GM12891 (cell line): ENCODE measurements at places on chromosomes 4 and X.

DNA sequence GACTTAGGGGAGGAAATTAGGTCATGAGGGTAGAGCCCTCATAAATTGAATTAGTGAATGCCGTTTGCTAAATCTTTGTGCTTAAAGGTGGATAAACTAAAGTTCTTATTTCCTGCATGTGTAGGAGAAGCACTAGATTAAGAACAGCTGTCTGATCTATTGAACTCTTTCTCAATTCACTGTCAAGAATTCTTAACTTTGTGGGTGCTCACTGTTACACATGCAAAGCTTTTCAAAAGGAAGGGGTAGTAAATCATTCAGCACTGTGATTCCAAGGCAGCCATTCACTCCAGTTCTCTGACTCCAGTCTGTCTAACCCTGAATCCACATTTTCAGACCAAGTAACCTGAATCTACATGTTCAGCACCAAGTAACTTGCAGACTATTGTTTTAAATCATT lies 1520.1 kb downstream of the PCDH18 start:
- DNase-seq: no peak

GRCh38 chr4:67885762-67886161 lies 2.0 kb upstream of the TMPRSS11D start:
- no peak for DNase-seq

GRCh38 chrX:39944416-39944815 lies 153.3 kb downstream of the BCOR start:
- no peak for DNase-seq

- no peak for DNase-seq
Measured at GRCh38 chr4:80610845-80611677, 275.5 kb downstream of the CFAP299 start.

GRCh38 chrX:68693481-68694434 lies 46.3 kb downstream of the STARD8 start:
- DNase-seq: no peak

- no peak for DNase-seq
Measured at GRCh38 chrX:7158468-7158990, 10.6 kb upstream of the PUDP start.

GRCh38 chr4:89906777-89907521 lies 12.3 kb downstream of the MMRN1 start:
- DNase-seq: no peak

GRCh38 chr4:98006060-98006459 lies 137.2 kb downstream of the STPG2 start:
- DNase-seq: no peak

GRCh38 chrX:129233786-129234185 lies 289.5 kb downstream of the SMARCA1 start:
- no peak for DNase-seq

DNA sequence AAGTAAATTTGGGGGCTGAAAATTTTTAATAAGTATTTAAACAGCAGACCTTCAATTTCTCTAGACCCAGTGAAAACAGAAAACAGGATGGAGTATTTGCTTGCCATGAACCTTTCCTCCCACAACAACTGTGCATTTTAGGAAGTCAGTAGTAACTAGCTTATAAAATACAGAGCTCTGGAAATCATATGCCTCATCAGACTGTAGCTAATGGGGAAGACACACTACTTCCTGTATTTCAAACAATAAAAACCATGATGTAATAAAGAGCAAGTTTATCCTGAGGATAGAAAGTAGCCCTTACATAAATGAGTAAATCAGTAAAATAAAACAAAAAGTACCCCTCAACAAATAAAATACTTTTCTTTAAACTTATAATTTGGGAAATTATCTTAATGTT lies 280.1 kb upstream of the ZFP42 start:
- DNase-seq: no peak

DNA sequence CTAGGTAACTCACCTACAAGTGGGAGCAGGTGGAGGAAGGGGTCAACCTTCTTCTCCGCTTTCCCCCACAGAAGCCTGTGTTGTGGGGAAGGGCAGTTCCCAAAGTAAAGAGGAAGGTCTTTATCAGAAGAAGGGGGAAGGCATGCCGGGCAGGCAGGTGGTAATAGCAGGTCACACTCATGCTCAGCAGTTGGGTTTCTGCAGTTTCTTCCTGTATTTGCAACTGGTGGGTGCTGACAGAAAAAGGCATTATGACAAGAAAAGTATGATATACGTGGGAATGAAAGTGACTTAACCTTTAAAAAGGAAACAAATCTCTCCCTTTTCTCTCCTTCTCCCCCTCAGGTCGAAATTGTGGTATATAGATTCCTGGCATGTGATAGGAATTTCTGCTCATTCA lies 3.7 kb downstream of the MTMR1 start:
- no peak for DNase-seq

DNA sequence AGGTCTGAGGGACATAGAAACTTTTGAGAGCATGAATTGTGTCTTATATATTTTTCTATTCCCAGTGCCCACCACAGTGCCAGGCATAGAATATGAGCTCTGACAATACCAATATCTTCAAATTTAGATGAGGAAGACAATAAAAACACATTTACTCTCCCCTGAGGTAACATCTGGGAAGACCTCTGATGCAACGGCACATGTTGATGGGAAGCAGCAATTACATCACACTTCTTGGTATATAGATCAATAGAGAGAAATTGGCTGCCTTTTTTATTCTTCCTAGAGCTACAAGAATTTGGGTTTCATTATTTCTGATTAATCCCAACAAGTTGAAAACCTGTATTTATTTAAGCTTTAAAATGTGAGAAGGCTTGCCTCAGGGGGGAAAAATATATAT lies 67.4 kb upstream of the SMAD1 start:
- no peak for DNase-seq

GRCh38 chr4:19375136-19375804 lies 876.4 kb upstream of the SLIT2 start:
- DNase-seq: no peak

- DNase-seq: no peak
Measured at GRCh38 chr4:173214231-173214630, 45.6 kb downstream of the GALNT7 start.

DNA sequence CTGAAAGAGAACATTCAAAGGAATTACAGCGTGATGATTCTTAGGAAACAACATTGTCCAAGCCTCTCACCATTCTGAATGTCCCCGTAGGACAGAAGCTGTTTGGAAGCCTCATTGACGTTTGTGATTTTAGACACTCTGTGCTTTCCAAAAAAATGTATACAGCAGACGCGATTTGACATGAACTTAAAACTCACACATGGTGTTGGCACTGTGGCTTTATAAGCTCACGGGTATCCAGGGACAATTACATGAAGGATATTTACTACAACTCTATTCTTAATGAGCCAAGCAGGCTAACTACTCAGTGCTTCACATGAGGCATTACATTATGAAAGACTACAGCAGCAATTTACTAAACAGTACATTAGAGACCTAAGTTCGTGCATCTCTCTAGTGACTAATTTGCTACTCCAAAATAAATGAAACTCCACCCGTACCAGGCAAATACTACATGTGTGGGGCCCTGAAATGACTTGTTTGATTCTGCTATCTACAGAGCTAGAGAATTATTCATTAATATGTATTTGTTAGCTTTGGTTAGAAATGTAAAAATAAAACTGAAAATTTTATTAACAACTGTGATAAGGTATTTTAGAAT lies 620.7 kb downstream of the SPRY1 start:
- DNase-seq: no peak

- peak; percentile 19 for DNase-seq
Measured at GRCh38 chrX:149871940-149872339, 9.0 kb upstream of the MAGEA8 start.

- DNase-seq: peak; percentile 0
Measured at GRCh38 chrX:12080265-12080664, 58.0 kb upstream of the FRMPD4 start.

DNA sequence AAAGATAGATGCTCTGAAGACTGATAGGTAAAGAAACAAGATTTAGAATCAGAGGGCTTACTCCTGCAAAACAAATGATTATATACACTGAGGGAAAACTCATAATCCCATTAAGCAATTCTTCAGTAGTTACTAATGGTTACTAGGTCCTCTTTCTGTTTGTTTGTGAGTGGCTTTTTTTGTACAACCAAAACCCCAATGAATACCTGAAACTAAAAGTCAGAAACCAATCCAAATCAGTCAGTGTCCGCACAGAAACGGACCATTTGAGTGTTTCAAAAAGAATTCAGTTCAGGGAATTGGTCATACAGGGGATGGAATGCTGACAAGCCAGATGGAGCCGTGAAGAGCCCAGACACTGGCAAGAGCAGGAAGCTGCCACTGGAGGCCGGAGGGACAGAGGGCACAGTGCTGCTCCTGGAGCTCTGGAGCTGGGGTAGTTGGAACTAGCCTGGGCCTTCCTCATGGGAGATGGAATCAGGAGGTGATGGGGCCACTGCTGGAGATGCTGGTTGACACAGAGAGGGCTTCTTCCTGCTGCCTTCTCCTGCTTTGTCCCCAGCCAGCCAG lies 31.9 kb downstream of the SETD7 start:
- no peak for DNase-seq

DNA sequence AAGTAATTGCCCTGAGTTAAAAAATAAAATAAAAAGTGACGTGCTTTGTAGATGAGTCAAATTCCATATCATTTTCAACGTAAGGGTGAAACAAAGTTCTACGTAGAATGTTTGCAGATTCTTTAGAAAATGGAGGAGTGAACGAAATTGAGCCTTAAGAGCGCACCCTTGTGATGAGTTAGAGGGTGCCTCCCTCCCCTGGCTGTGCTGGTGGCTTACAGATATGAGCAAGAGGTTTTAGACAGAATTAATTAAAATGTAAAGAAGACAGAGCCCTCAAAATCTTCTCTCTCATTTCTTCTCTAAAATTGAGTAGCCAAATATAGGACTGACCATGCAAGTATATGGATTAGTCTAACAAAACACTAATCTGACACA lies 30.2 kb upstream of the LGI2 start:
- no peak for DNase-seq

- DNase-seq: no peak
Measured at GRCh38 chrX:129665916-129666644, 11.3 kb upstream of the APLN start.

- DNase-seq: no peak
Measured at GRCh38 chr4:139562067-139562684, 6.2 kb upstream of the SETD7 start.

GRCh38 chr4:88818631-88819470 lies 121.2 kb upstream of the NAP1L5 start:
- no peak for DNase-seq
